IPS-NIHi11 (cell line): ENCODE measurements at places on chromosomes 5 and 9.
A peak's percentile ranks its signal among the peaks of the same experiment; 100 is the strongest.

DNA sequence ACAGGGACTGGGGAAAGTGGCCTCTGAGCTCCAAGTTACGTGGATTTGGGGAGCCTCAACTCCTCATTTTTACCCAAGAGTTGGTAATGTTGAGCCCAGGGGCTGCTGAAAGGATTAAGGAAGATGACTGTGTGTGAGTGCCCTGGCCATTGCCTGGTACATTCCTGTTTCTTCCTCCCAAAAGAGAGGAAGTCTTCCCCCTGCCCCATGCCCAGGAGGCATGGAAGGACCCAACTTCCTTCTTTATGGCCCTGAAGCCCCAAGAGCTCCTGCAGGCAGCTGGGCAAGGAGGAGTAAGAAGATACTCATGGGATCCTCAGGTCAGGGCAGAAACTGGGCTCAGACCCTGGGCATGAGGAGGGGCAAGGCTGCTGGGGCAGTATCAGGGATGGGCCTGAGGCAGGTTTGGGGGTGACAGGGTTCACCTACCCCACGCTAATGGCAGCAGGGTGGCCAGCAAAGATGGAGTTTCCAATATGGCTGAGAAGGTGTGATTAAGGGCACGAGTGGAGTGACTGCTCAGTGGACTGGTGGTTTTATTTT is 118.3 kb upstream of the MVB12B start:
- no peak for DNase-seq

DNA sequence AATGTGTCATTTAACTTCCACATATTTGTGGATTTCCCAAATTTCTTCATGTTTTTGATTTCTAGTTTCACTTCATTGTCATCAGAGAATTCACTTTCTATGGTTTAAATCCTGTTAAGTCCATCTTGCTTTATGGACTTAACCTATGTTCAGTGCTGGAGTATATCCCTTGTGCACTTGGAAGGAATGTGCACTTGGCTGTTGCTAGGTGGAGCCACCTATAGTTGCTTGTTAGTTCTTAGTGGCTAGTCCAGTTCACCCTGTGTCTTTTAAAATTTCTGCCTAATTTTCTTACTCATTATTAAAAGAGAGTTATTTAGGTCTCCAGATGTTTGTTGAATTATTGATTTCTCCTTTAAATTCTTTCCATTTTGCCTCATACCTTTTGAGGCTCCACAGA is 1472.5 kb upstream of the CDH6 start:
- DNase-seq: no peak

DNA sequence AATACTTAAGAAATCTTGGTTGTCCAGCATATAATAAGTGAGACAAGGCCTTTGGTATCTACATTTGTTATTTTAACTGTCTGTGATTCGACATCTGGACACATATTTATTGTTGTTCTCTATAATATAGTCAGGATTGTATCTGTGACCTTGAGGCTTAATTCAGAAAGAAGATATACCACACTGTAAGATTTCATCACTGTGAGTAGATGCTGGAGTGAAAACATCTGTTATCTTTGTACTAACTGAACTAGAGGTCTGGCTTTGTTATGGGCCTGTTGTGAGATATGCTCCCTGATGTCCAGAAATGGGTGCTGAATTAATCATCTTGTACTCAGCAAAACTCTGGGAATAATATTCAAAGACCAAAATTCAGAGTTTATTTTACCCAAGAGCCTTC is 148.5 kb downstream of the ISOC1 start:
- DNase-seq: no peak

DNA sequence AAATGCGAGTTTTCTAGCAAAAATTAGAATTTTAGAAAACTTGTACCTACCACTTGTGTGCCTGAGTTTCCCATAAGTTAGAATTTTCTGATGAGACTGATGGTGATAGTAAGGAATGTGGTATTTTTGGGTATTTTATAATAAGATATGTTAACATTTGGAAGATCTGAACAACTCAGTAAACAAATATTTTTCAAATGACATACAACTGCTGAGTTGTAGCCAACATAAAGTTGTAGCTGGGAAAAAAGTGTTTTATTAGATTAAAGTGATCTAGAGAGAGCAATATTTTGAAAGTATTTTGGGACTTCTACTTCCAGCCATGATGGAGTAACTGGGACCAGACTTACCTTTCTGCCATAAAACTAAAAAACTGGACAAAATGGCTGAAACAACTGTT is 37.9 kb downstream of the GEMIN5 start:
- no peak for DNase-seq

DNA sequence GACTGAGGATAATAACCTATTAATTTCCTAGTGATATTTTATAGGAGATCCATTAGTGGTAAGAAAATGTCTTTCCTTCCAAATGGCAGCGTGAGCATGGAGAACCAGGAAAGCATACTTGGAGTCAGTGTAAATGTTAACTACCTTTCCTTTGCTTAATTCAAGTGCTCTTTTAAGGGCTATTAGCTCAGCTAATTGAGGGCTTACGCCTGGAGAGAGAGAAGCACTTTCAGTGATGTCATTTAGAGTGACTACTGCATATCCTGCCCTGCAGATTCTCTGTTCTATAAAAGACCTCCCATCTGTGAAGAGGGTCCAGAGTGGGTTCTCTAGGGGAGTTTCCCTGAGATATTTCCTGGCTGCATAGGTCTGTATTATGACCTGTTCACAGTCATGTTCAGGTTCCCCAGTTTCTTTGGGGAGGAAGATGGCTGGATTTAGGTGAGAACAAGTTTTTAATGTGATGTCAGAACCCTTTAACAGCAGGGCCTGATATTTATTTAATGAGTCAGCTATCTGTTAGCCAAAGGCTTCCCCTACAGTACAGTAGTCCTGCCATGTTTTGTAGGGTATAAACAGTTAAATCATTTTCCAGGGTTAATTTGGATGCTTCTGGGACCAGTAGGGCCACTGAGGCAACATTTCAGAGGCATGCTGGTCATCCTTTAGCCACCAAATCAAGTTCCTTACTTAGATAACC is 89.6 kb downstream of the TRIM36 start:
- no peak for DNase-seq

- DNase-seq: no peak
Measured at GRCh38 chr9:70589571-70590314, 175.3 kb upstream of the KLF9 start.

- DNase-seq: peak; percentile 42
Measured at GRCh38 chr5:144011388-144011787, 159.1 kb downstream of the YIPF5 start.

DNA sequence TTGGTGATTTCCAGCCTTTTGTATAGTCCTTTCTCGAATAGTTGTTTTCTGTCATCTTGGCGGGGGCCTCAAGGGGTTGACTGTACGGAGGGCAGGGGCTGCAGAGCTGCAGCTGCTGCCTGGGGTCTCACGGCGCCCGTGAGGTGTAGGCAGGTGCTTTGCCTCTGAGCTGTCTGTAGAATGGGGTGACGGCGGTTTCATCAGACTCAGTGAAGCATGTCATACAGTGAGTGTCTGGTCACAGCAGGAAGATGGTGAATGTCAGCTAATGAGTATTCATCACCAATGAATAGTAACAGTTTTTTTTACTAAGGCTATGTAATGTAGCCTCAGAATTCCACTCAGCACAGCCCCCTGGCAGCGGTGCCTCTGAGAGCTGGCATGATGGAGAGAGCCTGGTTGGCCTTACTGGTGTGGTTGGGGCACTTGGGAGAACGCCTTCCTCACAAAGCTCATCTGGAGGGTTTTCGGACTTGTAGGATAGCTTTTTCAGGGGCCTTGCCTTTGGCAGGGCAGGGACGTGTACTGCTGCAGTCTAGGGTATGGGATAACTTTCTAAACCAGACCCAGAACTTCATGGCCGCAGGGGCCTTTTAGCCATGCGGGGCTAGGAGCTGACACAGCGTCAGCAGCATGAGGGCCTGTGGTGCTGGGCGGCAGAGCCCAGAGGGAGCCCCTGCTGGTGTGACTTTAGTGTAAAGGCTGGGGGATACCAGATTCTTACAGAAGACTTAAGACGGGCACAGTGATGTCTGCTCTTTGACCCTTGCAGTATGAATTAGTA is 15.0 kb downstream of the TENT4A start:
- DNase-seq: peak; percentile 35

DNA sequence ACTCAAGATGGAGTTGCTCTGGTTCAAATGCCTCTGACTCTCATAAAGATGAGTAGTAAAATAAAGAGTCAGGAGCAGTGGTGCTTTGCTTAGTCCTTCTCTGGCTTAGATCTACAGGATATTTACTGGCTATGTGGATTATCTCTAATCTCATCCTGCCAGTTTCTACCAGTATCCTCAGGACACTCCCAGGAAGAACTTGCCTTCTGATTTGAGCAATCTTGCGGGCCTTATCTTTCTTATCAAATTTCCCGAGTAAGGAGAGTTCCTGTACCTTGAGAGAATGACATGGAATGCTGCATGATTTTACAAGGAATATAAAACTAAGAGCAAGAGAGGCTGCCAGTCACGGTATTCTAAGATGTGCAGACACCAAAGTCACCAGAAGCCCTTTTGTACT is 364.0 kb downstream of the ARHGEF28 start:
- DNase-seq: no peak

GRCh38 chr5:57338068-57338867 is 144.3 kb downstream of the ACTBL2 start:
- DNase-seq: peak; percentile 65

GRCh38 chr5:175288048-175288621 is 155.8 kb downstream of the DRD1 start:
- peak; percentile 28 for DNase-seq

GRCh38 chr5:153974131-153974812 is 64.4 kb downstream of the FAM114A2 start:
- DNase-seq: peak; percentile 59

- no peak for DNase-seq
Measured at GRCh38 chr5:172243302-172243701, 40.3 kb downstream of the UBTD2 start.

DNA sequence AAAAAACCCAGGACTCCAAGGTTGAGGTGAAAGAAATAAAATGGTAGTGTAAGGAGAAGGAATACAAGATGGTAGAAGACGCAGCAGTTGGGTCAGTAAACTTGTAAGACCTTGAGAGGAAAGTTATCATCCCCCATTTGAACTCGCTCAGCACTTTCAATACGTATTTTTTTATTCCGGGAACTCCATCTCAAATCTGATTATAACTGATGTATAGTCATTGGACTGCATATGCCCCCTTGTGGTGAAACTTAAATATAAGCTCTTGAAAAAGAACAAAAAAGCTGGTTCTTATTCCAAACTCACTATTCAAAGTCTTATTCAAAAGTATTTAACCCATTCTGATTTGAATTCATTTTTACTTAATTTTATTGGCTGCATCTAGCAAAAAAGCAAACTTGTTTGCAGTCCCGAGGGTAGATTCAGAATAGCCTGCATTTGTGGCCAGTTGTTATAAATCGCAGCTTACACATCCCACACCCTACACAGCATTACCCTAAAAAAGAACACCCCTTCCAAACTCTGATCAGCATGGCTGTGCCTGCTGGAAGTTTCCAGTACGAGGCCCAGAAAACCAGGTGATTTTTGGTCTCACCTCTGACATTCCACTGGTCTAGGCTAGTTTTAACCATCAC is 118.0 kb downstream of the ESM1 start:
- peak; percentile 32 for DNase-seq

DNA sequence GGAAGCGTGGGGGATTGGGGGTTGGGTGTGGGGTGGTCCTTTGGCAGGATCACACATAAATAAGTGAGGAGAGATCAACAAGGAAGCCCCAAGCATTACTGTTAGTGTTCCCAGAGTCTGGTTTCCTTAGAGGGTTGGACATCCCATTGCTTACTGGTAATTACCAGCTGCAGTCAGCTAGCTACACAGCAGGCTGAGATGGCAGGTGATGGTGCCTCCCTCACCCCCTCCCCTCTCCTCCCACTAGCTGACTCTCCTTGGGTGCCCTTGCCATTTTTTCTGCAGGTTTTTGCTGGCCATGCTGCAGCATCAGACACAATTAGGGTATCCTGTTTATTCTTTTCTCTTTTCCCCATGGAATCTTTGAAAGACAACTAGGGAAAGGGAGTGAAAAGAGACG is 107.5 kb upstream of the TLR4 start:
- DNase-seq: no peak

DNA sequence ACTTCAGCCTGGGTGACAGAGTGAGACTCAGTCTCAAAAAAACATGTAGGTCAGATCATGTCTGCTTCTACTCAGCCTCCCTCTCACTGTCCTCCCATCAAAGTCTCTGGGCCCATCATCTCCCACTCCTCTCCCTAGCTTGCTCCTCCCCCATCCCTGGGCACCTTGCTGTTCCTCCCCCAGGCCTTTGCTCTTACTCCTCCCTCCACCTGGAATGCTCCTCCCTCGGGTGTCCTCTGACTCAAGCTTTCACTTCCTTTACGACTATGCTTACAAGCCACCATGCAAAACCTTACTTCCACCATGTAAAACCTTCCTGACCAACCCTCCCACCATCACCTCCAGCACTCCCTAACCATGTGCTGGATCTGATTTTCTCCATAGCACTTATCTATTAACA is 51.5 kb downstream of the MTMR12 start:
- DNase-seq: no peak
